Glutamatergic neuron (in vitro differentiated cells): ENCODE measurements at places on chromosomes 3 and 15. TPM values are rescaled to one million over a fixed set of nuclear protein-coding genes. Genes with fewer than 3 reads are reported as not detected.
A peak's percentile ranks its signal among the peaks of the same experiment; 100 is the strongest.

INKA1 gene
- 4.2 TPM for total RNA-seq

GRCh38 chr3:35505181-35505580 lies 134.1 kb upstream of the ARPP21 start:
- peak; percentile 93 for DNase-seq

GRCh38 chr15:35974052-35974451 lies 428.1 kb upstream of the DPH6 start:
- no peak for DNase-seq

- DNase-seq: no peak
Measured at GRCh38 chr15:31752905-31753304, 277.4 kb upstream of the CHRNA7 start.
